ENCODE measurements at places on chromosomes 7 and 10.

- peak; percentile 69 for ATAC-seq
These were observed 6.0 kb downstream of the ALOX5 start for GRCh38 chr10:45379891-45380540.

- ATAC-seq = no peak
These were observed 12.9 kb upstream of the HOXA13 start for GRCh38 chr7:27212497-27213432.

GRCh38 chr10:120979435-120980278 lies 128.5 kb downstream of the WDR11 start:
- no peak for ATAC-seq

DNA sequence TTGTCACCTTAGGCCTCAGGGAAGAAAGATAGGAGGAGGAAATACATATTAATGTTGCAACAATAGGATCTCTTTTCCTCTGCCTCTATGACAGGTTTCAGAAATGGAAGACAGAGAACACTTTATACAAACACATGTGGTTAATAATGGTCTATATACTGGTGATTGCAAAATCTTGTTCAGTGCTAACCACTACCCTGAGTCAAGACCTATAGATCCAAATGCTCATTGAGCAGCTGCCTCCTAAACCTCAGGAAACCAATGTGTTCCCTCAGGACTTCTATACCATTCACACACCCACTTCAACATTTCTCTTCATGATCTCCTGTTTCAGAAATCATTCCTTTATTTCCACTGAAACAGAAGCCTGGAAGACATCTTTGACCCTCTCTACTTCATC lies 32.5 kb upstream of the VWDE start:
- ATAC-seq = no peak

DNA sequence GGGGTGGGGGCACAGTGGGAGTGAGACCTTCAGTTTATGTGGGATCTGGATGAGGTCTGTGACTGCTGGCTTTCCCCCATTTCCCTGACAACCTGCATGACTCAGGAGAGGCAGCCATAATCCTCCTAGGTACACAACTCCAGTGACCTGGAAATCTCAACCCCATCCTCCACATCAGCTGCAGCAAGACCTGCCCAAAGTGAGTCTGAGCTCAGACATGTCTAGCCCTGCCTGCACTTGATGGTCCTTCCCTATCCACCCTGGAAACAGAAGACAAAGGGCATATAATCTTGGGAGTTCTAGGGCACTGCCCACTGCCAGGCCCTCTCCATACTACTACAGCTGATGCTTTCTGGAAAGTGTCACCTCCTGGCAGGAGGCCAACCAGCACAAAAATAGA lies 75.6 kb downstream of the GRM8 start:
- no peak for ATAC-seq

- ATAC-seq = peak; percentile 78
These were observed 24.1 kb downstream of the PRF1 start for GRCh38 chr10:70578371-70578947.

DNA sequence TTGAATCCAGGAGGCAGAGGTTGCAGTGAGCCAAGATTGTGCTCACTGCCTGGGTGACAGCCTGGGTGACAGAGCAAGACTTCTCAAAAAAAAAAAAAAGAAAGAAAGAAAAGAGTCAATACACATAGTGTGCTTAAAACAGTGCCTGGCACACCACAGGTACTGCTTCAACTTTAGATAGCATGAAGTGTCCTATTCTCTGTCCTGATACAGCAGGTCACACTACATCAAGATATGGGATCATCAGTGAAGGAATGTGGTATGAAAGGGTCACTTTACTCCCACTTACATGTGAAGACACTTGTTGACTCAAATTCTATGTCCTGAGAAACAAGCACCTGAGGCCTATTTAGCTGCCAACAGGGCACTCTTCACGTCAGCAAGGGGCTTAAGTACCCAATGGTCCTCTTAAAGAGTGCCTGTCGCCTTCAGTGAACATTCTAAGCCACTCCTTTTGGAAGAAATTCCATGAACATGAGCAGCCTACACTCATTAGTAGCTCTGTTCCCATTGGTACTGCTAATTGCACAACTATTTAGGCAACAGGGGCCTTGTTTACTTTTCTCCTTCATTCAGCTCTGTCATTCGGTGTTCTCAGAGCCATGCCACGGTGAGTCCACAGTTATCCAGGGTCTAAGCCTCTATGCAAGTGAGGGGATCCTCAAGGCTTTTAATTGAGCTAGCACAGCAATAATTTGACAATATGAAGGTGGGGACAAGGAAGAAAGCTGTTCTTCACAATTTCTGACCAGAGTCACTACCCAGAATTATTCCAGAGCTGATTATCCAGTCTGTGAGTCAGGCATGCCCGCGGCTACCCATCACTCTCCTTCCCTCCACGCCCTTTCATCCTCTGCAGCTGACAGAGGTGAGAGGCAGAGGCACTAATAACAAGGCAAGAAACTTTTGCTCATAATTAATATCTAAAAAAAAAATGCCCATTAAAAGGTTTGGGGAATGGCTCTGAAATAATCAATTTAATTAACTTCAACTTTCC lies 56.6 kb upstream of the PTN start:
- no peak for ATAC-seq

DNA sequence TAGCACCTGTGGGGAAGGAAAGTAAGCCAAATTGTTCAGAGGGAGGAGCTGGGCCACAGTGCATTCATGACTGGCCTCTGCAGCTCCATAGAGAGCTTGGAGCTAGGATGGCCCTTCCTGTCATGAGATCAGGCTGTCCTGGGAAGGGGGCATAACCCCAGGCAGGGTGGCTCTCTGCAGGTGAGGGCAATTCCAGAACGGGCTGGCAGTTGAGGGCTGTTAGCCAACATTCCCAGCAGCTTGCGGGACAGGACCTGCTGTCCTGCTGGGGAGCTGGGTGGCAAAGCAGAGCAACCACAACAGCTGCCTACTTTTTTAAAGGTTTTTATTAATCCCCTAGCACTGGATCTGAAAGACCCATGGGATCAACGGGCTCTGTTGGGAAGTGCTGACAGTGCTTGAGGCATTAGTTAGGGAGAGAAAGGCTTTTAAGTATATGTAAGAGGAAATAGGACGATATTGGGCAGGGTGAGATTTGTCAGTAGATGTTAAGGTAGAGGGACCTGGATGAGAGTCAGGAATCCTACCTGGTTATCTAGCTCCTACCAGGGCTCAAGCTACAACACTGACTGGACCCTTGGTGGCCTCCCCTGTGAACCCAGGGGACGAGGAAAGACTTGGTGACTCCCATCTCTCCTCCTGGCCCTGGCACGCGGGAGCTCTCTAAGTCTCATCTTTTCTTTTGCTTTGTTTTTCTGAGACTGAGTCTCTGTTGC lies 77.8 kb downstream of the NAMPT start:
- no peak for ATAC-seq

- ATAC-seq = peak; percentile 31
These were observed 5.4 kb downstream of the PSD start for GRCh38 chr10:102413053-102413705.

DNA sequence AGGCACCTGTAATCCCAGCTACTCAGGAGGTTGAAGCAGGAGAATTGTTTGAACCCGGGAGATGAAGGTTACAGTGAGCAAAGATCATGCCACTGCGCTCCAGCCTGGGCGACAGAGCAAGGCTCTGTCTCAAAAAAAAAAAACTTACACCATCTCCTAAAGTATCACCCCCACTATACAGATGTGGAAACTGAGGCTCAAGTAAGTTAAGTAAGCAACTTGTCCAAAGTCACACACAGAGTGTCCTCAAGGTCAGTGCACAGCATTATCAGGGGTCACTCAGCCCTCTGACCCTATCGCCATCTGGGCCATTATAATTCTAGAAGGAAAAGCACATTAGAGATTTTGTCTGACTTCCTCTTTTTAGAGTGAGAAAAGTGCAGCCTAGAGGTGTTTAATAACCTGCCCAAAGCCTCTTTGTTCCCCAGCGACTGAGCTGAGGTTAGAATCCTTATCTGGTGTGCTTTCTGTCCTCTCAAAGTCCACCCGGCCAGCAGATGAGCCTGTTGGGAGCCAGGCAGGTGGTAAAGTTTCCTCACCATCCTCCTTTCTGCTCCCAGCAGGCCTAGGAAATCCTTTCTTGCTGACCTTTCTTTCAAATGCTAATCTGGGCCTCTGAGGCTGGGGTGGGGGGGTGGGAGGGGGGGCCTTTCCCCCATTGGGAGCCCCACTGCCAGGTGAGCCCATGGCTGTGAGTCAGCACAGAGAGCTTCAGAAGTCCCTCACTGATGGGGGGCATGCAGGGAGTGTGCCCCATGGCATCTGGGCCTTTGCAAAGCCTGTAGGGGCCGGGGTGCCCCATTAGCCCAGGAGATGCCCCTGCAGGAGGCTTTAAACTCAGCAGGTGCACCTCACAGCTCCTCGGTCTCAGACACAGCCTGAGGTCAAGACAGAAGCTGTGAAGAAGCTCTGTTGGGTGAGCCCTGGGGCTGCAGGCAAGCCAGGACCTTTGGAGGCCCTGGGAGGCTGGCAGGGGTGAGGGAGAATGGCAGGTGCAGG lies 12.0 kb upstream of the KCNMA1 start:
- no peak for ATAC-seq

- ATAC-seq = peak; percentile 24
These were observed 35.3 kb downstream of the IL15RA start for GRCh38 chr10:5942001-5942400.

DNA sequence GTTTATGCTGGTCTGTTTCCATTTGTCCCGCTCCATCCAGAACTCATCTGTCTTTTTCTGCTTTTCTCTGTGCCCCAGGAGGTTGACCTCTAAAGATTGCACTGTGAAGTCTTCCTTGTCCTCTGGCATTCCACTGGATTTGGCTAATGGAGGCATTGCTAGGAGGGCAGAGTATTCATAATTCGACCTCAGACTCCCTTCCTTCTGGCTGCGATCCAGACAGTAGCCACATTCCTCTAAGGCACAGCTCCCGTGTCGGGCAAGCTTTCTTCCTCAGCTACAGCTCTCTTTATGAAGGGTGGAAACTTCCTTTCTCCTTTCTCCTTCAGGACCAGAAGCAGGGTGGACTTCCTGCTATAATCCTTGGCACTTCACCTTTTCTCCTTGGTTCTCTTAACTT lies 175.9 kb downstream of the BAMBI start:
- no peak for ATAC-seq

- no peak for ATAC-seq
These were observed 79.1 kb upstream of the PPIF start for GRCh38 chr10:79268161-79268601.

DNA sequence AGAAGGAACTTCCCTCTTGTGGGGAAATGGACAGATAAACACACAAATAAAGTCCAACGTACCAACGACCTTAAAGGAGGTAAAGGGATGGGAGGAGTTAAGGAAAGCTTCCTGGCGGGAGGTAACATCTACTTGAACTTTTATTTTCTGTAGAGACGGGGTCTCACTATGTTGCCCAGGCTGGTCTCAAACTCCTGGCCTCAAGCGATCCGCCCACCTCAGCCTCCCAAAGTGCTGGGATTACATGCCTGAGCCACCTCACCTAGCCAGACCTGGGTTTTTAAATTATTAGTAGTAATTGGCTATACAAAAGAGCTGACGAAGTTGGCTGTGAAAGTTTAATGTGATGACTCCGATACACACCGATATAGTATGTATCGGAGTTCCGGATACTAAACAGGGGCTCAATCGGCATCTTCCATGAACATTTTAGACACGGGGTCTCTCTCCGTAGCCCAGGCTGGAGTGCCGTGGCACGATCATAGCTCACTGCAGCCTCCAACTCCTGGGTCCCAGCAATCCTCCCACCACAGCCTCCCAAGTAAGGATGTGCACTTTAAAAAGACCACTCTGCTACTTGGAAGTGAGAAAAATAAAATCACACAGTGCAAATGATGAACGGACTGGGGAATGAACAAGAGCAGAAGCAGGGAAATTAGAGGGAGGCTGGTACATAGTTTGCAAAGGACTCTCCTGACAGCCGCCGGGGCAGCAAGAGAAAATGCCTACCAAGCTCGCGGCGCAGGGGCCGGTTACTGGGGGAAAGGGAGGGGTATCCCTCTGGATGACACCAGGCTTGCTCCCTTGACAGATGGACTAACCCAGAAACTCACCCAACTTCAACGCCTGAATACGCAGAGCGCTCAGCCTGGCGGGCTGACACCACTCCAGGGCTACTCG lies 1.0 kb downstream of the BCL7B start:
- ATAC-seq = no peak

- peak; percentile 92 for ATAC-seq
These were observed 52.5 kb upstream of the USP6NL start for GRCh38 chr10:11663763-11664555.

- ATAC-seq = no peak
These were observed 362.5 kb upstream of the PCDH15 start for GRCh38 chr10:55163388-55163979.

DNA sequence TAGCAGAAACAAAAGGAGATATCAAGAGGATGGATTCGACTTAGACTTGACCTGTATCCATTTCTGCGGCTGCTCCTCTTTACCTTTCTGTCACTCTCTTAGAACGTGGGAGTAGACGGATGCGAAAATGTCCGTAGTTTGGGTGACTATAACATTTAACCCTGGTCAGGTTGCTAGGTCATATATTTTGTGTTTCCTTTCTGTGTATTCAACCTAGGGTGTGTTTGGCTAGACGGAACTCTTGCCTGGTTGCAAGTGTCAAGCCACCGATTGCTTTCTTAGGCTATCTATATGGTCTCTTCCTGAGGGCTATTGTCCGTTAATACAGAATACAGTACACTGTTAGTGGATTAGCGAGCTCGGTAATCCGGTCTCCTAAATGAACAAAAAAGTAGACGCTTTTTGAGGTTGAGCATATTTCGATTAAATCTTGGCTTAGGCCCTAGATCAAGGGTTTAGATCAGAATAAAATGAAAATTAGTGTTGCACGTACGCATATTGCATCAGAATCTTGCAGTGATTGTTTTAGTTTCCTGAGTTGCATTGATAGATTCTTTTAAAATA lies 1.2 kb downstream of the PTEN start:
- ATAC-seq = no peak

GRCh38 chr10:18325889-18326531 lies 185.8 kb downstream of the CACNB2 start:
- no peak for ATAC-seq

DNA sequence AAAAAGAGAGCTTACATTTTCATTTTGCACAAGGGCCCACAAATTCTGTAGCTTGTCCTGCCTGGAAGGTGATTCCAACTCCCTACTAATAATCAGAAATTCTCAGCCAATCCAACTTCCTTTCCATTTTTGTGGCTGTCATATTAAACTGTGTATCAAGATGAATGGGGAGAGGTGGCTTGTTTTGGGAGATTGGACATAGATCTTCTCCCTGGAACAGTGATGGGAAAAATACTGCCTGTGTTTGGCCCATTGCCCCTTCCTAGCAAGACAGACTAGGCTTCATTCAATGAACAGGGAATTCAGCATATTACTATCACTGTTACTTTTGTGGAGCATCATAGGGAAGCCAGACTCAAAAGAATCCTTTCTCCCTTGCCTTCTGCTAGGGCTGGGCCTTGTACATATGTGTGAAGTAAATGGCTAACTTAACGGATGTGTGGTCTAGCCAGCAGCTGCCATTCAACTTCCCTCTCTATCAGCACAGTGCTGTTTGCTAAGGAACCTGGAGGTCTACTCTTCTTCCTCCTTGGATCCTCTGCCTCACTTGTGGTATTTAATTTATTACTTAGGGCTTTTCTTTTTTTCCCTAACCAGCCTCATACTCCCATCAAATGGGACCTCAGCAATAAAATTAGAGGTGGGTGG lies 326.0 kb downstream of the BICC1 start:
- no peak for ATAC-seq
